ENCODE measurements at places on chromosomes 5 and 9.

DNA sequence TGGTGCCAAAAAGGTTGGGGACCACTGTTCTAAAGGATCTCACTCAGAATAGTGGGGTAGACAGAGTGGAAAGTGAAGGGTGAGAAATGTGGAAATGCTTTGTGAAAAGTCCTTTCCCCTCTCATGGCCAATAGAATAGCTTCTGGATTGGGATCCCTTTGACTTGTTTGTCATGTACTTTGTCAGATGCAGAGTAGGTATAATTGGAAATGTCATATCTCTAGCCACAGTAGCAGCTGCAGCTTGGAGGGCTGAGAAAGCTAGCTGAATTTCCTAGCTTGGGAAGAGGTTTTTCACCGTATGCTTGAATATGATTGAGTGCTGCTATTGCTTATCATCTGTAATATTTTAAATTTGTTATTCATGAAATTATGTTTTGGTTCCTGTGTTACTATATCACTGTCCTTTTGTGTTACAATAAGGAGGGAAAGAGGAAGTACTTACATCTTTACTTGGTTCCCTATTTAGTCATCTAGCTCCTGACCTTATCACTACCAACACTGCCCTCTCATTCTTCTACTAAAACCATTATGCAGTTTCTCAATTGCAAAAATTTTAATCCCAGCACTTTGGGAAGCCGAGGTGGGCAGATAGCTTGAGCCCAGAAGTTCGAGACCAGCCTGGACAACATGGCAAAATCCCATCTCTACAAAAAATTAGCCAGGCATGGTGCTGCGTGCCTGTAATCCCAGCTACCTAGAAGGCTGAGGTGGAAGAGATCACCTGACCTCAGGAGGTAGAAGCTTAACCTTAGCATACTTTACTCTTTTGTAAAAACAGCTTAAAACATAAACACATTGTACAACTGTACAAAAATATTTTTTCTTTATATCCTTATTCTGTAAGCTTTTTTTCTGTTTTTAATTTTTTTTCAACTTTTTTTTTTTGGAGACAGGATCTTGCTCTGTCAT, 12.4 kb downstream of the SLC30A5 start:
- no peak for DNase-seq

- no peak for DNase-seq
Measured at GRCh38 chr5:132998556-132998955, 27.8 kb downstream of the ZCCHC10 start.

DNA sequence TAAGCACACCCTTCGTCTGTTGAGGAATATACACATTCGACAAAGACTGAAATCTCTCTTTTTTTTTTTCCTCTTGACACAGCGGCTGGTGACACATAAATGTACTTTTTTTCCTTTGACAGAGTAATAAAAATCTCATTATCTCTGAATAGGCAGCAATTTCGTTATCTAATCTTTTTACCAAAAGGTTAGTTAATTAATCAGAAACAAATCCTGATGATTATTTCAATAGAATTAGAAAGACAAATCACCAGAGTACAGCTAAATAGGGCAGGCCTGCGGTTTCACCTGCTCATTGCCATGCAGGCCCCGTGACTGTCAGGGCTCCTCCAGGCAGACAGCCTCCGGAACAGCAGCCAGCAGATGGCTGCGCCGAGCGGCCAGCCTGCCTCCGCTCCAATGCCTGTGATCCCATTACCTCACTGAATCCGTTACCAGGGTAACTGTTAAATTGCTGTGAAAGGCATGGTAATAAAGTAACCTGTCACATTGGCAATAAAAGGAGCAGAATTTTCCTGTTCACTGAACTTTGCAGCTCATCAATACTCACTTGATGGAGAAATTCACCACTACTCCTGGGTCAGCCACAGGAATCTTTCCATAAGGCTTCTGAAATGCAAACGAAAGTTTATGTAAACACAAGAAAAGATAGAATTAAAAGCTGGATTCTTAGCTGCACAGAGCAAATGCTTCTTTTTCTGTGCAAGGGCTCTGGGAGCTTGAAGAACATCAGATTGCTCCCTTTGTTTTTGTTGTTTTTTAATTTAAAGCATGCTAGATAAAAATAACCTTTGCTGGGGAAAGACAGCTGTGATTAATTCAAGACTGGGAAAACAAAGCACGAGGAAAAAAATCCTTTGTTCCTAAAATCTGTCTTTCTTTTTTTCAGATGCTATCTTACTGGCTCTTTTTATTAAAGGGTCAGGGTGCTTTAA, 666.4 kb upstream of the ZNF608 start:
- DNase-seq, result no peak

DNA sequence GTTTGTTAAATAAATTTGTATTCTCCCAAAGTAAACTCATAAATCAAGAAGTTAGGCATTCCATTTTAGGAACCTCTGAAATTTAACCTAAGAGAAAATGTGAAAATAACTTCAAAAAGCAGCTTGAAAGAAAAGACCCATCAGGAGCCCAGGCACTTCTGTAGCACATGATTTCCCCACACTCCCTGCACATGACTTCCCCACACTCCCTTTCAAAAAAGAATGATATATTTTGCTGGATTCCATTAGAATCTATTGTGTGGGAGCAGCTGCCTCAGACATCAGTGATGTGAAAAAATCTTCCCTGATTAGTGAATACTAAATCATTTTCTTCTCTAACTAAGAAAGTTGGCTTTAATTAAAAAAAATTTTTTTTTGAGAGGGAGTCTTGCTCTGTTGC, 83.3 kb downstream of the GLDC start:
- no peak for DNase-seq

- no peak for DNase-seq
Measured at GRCh38 chr5:148352696-148353095, 17.3 kb downstream of the SPINK9 start.

DNA sequence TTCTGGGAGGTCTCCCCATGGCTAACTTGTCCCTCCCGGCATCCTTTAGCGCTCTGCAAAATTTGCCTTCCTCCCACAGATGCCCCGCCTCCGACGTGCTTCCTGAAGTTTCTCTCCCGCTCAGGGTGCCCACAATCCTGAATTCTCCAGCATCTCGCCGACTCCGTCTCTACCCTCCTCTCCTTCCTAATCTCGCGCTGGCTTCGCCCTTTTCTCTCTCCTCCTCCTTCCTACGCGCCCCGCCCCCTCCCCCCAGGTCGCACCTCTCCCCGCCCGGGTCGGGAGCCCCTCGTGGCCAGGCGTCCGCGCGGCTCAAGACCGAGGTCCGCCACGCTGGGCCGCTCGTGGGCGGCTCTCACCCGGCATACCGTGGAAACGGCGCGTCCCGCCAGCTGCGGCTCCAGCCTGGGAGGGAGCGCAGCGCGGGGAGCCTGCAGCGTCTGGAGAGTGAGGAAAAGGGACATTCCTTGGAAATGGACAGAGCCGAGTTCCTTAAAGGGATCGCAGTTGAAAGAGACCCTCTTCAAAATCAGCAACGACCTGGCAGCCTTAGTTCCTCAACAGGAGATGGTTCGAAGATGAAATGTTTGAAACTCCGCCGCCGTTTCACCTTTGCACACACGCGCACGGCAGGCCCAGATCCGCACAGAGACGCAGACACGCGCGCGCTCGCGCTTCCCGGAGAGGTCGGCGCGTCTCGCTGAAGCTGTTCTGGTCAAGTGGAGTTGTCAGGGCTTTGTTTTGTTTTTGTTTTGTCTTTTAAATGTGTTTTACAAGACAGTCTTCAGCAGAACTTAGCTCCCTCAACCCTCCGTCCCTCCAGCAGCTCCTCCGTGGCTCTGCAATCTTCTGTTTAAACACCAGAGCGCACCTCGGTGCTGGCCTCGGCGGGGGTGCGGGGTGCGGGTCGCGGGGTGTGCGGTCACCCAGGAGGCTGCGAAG, 5.0 kb upstream of the IRX2 start:
- no peak for DNase-seq

DNA sequence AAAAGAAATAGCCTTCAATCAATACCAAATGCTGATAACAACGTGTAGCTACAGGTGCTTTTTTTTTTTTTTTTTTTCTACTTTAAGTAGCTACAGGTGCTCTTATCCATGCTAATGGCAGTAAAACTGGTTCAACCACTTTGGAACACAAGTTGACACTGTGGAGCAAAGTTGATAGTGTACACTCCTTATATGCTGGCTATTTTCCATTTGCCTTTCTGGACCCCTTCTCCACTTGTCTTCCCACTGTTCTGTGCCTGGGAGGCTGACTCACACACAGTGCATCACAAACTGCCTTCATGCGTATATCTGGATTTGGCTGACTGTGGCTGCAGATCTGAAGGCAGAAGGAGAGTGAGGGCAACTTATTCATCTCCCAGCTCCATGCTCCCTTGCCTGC, 247.9 kb downstream of the MSX2 start:
- DNase-seq, result no peak

DNA sequence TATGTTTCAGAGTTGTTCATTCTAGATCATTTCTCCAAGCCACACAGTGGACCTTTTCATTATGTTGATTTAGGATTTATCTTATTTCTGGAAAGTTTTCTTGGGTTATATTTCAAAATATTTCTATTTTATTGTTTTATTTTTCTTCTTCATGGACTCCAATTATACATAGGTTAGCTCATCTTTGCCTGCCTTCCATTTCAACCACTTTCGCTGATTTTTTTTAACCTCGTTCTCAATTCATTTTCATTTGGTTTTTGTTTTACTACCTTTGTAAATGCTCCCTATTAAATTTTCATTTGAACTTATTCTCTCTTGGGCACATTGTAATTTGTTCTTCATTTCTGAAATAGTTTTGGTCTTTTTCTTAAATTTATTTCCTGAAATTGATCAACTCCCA, 169.0 kb upstream of the PITX1 start:
- no peak for DNase-seq

DNA sequence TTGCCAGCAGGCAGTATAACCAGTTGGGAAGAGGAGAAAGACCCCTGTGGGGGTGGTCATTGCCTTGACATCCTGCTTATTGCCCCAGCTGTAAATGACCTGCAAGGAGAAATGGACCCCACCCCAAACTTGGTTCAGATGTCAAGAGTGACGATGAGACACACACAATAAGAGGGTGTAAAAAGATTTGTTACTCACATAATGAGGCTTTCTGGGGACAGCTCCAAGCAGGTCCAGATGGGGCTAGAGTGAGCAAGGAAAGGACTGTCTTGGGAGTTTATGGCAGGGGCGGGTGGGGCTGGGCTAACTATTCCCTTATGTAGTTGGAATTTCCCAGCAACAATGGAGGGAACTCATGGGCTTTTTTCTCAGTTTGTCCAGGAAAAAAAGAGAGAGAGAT, 24.1 kb downstream of the ZNF484 start:
- no peak for DNase-seq

GRCh38 chr5:64519263-64519662, 13.4 kb downstream of the RGS7BP start:
- no peak for DNase-seq

GRCh38 chr9:82797534-82797933, 265.4 kb downstream of the RASEF start:
- DNase-seq, result no peak

DNA sequence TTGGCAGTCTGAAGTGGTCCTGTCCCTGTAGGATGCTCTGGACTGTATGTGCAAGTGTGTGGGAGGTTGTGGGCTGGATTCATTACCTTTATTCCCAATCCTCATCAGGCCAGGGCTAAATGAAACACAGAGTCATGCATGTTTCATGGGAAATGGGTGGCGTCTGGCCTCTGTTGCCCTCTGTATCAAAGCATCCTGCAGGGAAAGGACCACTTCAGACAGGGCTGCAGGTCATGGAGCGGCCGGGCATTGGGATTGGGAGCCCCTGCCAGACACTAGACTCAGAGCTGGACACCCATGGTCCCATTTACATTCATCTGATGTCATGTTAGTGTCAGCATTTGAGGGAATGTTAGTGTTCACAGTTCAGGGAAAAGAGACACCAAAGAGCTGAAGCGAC, 53.8 kb downstream of the UBE2QL1 start:
- DNase-seq, result no peak

DNA sequence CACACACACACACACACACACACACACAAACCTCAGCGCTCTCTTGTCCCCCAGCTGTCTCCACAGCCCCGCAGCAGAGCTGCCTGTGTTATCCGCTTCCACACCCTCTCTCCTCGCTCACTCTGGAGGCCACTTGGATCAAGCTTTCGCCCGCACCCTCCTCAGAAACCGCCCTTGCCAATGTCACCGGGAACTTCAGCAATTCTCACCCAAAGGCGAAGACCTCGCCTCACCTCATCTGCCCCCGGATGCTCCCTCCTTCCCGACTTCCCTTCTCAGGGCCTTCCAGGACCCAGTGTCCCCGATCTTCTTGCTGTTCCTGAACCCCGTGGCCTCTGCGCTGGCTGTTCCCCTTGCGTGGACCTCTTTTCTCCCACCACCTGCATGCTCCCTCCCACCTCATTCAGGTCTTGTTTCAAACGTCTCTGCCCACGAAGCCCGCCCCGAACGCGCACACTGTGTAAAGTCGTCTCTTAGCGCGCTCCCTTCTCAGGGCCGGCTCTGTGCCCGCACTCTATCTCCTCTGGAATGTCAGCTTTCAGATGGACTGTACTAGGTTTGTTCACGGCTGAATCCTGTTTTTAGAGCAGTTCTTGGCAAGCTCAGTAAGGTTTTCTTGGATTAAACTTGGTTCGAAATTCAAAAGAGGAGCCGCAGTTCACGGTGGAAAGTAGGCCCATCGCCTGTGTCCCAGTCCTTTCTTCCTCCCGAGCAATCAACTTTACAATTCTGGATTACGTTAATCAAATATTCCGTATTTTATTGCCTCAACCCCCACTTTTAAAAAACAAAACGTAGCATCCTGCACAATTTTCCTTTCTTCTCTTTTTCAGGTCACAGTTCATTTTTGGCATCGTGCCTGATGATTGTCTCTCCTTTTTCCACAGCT, 1.0 kb upstream of the TRIM7 start:
- DNase-seq, result no peak

- DNase-seq, result no peak
Measured at GRCh38 chr5:5492087-5492933, 69.8 kb downstream of the ICE1 start.

DNA sequence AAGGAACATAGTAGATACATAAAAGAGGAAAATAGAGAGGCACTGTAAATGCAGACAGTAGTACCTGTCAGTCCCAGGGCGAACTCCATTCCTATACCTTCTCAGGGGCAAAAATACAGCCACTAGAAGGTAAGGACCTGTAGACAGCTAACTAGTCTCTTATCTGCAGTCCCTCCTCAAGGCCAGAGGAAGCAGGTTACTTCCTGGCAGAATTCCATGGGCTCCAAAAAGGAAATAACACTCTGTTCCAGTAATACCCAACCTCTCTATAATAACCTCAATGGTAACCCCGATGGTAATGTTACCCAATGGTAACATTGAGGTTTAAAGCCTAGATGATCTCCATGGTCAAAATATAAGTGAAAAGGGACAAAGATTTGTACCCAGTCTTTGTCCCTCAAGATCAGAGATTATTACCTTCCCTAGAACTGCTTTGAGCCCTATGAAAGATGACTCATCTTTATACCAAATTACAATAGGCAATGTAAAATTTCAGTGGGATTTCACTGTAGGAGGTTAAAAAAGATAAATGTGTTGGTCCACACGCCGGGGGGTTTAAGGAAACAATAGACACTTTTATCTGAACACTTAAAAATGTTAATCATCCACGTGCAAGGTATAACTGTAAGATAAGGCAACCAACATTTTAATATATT, 113.0 kb downstream of the DENND1A start:
- DNase-seq, result no peak

DNA sequence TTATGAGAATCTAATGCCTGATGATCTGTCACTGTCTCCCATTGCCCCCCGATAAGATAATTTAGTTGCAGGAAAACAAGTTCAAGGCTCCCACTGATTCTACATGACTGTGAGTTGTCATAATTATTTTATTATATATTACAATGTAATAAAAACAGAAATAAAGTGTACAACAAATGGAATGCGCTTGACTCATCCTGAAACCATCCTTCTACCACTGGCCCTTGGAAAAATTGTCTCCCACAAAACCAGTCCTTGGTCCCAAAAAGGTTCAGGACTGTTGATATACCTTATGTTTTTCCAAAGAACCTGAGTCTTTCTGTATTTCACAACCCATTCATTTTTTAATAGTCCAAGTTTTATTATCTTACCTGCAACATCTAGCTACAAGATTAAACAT, 403.5 kb downstream of the TAF11L14 start:
- no peak for DNase-seq
